ENCODE measurements at places on chromosomes 4 and X. TPM values are rescaled to one million over a fixed set of nuclear protein-coding genes. Genes with fewer than 3 reads are reported as not detected.

DNA sequence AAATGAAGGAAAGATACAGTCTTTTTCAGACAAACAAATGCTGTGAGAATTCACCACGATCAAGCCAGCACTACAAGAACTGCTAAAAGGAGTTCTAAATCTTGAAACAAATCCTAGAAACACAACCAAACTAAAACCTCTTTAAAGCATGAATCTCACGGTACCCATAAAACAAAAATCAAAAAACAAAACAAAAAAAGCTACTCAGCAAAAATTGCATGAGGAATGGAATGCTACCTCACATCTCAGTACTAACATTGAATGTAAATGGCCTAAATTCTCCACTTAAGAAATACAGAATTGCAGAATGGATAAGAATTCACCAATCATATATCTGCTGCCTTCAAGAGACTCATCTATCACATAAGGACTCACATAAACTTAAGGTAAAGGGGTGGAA, 300.1 kb downstream of the NAF1 start:
- H3K27me3 ChIP-seq: no peaks in the 10 kb centered on the region
- no peaks in the 10 kb centered on the region for H3K36me3 ChIP-seq
- H3K4me3 ChIP-seq: no peak overlapping the region

DNA sequence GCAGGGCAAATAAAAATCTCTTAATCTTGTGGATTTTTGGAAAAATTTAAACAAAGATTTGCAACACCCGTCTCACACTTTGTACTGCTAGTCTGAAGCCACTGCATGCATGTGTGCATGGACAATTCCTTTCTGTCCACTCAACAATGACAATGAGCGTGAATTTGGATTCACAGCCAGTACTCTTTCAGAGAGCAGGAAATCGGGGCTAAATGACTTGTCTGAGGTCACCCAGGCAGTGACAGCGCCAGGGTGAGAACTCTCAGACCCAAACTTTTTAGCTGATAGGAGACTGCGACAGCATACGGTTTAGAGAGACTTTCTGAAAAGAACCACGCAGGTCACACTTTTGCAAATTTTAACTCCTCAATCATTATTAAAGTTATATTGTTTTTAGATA, 90.9 kb downstream of the ZNF827 start:
- DNase-seq: no peak
- peaks cover 37% of the 10 kb centered on the region for H3K4me1 ChIP-seq
- H3K27ac ChIP-seq: no peak overlapping the region
- H3K36me3 ChIP-seq: peaks cover 10% of the 10 kb centered on the region
- H3K27me3 ChIP-seq: no peaks in the 10 kb centered on the region

DNA sequence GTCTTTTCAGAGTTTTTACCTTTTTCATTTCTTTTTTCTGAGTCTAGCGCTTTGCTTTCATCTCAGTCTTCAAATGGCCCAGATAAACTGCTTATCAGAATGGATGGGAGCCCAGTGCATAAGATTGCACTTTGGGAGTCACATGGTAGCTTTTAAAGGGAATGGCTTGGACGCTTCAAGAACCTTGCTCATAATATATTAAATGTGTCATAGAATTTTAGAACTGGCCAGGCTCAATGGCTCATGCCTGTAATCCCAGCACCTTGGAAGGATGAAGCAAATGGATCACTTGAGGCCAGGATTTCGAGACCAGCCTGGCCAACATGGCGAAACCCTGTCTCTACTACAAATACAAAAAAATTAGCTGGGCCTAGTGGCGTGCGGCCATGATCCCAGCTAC, 68.4 kb downstream of the HMGB2 start:
- H3K4me1 ChIP-seq: peaks cover 16% of the 10 kb centered on the region
- H3K36me3 ChIP-seq: peaks cover 7% of the 10 kb centered on the region
- no peak for DNase-seq
- no peaks in the 10 kb centered on the region for H3K27me3 ChIP-seq

DNA sequence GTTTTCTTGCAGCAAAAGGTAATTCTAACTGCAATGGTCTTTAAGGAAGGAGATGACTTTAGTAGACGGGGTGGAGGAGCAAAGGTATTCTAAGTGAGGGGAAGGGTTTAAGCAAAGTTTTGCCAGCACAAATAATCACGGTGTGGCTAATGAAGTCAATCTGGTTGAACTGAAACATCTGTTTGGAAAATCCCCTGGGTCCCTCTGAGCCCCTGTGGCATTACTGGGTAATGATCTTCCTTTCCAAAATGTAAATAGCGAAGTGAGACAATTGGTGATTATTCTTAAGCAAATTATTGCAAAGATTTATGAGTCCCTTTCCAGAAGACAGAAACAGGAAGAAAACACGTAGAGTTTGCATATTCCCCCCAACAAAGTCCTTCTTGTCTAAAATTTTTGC, 47.2 kb downstream of the FGFBP1 start:
- no peaks in the 10 kb centered on the region for H3K4me1 ChIP-seq
- H3K27me3 ChIP-seq: no peaks in the 10 kb centered on the region
- no peak overlapping the region for H3K27ac ChIP-seq
- DNase-seq: no peak
- no peak overlapping the region for H3K4me3 ChIP-seq

DNA sequence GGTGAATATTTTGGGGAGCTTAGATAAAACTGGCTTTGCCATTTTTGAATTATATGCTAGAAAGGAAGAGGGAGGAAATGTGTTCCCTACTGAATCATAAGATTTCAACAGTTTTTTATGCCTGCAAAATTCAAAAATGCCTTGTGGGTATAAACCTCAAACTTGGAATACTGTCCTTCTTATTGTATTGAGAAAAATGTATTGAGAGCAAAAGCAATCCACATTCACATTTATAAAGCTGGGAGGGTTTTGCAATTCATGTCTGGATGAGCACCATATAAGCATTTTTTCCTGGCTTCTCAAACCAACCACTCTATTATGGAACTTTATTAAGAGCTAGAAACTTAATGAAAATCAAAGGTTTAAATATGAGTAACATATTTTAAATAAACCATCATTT, 289.8 kb downstream of the PCDH7 start:
- no peak overlapping the region for H3K27ac ChIP-seq
- no peak for DNase-seq
- H3K27me3 ChIP-seq: no peaks in the 10 kb centered on the region
- H3K4me3 ChIP-seq: no peak overlapping the region
- H3K4me1 ChIP-seq: no peaks in the 10 kb centered on the region
- H3K36me3 ChIP-seq: no peaks in the 10 kb centered on the region

- peaks cover 26% of the 10 kb centered on the region for H3K27me3 ChIP-seq
- DNase-seq: no peak
- no peak overlapping the region for H3K27ac ChIP-seq
- H3K4me1 ChIP-seq: peaks cover 20% of the 10 kb centered on the region
These were observed 123.9 kb upstream of the ACSL4 start for GRCh38 chrX:109856974-109857373.

- DNase-seq: no peak
- no peak overlapping the region for H3K4me3 ChIP-seq
- H3K27me3 ChIP-seq: no peaks in the 10 kb centered on the region
- peaks cover 3% of the 10 kb centered on the region for H3K4me1 ChIP-seq
- H3K36me3 ChIP-seq: peaks cover 4% of the 10 kb centered on the region
- H3K27ac ChIP-seq: no peak overlapping the region
These were observed 143.5 kb upstream of the FTHL17 start for GRCh38 chrX:31215277-31215815.

- H3K27ac ChIP-seq: no peak overlapping the region
- H3K4me1 ChIP-seq: no peaks in the 10 kb centered on the region
- H3K27me3 ChIP-seq: no peaks in the 10 kb centered on the region
- H3K36me3 ChIP-seq: no peaks in the 10 kb centered on the region
- DNase-seq: no peak
- no peak overlapping the region for H3K4me3 ChIP-seq
These were observed 1318.5 kb downstream of the STIM2 start for GRCh38 chr4:28179126-28179525.

DNA sequence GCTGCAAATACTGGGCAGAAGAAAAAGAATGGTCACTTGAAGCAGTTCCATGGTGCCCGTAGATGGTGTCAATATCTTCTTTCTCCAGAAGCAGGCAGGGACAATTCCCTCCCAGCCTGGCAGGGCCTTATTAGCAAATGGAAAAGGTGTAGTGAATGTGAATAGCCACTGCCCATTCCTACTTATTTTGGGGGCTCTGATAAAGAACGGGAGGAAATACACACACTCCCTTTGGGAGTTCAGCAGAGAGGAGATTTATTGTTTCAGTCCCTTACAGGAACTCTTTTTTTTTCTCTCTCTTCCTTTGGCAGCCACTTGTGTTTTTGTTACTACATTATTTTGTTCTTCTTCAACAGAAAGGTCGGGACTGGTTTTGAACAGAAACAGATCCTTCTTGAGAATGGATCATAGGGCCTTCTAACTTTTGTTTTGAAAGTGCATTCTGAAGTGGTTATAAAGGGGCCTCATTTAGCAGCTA, at the start of gene EMCN:
TSS of gene EMCN (minus strand) at position 159 of the 478 bp plus-strand sequence. CDS start at position 51, 108 bp downstream.
- H3K4me1 ChIP-seq: peaks cover 21% of the 10 kb centered on the region
- H3K27me3 ChIP-seq: no peaks in the 10 kb centered on the region
- DNase-seq: no peak
- no peak within 1 kb of the TSS for H3K4me3 ChIP-seq

DNA sequence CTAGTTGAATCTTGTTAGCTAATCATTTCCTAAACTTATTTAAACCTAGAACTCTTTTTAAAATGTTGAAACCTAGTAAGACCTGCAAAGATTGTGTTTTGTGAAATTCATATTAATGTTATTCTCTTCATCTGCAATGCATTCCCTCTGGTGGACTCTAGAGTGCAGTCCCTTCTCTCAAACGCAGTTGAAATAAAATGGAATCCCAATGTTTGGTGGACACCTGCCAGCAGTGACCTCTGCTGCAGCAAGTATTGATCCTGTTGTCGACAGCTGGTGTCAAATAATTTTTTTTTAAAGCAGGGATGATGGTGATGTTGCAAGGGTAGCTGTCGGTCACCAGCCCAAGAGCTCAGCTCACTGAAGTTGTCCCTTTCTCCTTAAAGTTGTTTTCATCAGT, 492.0 kb downstream of the ZIC3 start:
- no peak overlapping the region for H3K4me3 ChIP-seq
- H3K36me3 ChIP-seq: no peaks in the 10 kb centered on the region
- H3K27ac ChIP-seq: no peak overlapping the region
- H3K27me3 ChIP-seq: no peaks in the 10 kb centered on the region
- no peaks in the 10 kb centered on the region for H3K4me1 ChIP-seq
- no peak for DNase-seq

DNA sequence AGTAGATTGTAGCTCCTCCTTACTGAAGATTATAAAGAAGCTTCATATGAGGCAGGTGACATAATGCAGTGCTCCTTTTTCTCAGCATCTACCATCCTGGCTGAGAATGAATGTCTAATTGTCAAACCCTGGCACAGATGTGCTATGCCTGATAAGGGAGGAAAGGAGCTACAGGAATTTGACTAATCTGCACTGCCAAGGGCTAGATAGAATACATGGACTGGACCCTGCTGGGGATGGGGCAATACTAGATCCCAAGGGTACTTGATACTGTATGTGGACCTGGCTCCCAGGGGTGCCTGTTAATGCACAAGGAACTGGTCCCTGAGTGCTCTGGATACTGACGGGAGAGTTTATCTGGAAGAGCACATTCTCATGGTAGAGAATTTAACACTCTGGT, 362.2 kb upstream of the EMCN start:
- H3K27ac ChIP-seq: peak overlapping the region; percentile 46
- no peak for DNase-seq
- H3K27me3 ChIP-seq: no peaks in the 10 kb centered on the region
- peaks cover 3% of the 10 kb centered on the region for H3K36me3 ChIP-seq

DNA sequence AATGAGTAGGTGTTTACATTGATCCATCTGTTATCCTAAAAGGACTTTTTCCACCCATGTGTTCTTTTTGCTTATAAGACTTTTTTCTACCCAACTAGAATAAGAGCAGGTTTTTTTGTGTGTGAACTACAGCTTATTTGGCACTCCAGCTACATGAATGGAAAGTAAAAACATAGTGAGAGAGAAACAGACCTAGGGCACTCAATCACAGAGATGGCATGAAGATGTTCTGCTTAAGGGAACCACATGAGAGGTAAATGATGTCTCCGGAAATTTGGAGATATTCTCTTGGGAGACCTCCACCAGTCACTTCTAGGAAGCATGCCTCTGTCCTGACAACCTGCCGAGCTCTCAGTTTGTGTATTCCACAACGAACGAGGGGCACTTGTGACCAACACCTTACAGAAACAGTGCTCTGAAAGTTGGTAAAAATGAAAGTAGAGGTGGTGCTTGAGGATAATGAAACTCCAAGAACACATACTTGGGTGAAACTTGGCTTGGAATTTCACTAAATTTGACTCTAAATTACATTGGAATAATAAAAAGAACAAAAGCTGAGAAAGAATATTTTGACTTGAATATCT, 788.4 kb upstream of the GALNTL6 start:
- DNase-seq: no peak
- H3K27ac ChIP-seq: no peak overlapping the region
- H3K4me3 ChIP-seq: no peak overlapping the region
- H3K36me3 ChIP-seq: no peaks in the 10 kb centered on the region
- peaks cover 7% of the 10 kb centered on the region for H3K4me1 ChIP-seq

GRCh38 chr4:107349266-107349665, 313.2 kb upstream of the DKK2 start:
- no peak for DNase-seq
- no peak overlapping the region for H3K27ac ChIP-seq
- H3K4me1 ChIP-seq: peaks cover 14% of the 10 kb centered on the region
- H3K4me3 ChIP-seq: no peak overlapping the region

GRCh38 chrX:47148946-47149345, 3.9 kb downstream of the RBM10 start:
- H3K4me3 ChIP-seq: no peak overlapping the region
- peaks cover 11% of the 10 kb centered on the region for H3K4me1 ChIP-seq
- DNase-seq: no peak
- peaks cover 2% of the 10 kb centered on the region for H3K27me3 ChIP-seq

DNA sequence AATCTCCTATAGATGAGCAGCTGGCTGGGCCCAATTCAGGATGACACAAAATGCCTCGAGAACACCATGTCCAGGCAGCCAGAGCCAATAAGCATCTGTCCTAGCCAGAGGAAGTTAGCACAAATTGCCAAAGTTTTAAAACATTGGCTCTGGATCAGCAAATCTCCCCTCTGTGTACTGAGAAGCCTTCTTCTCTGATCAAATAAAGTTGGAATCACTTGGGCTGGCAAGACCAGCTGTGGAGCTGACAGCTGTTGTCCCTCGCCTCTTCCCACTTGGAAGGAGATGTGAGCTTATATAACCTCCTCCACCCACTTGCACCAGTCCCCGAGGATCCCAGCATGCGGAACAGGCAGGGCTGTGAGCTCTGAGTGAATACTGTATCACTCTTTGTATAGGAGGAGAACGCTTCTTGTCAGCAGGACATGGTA, 183.9 kb downstream of the OPHN1 start:
- H3K27ac ChIP-seq: no peak overlapping the region
- no peak for DNase-seq
- no peaks in the 10 kb centered on the region for H3K27me3 ChIP-seq
- no peaks in the 10 kb centered on the region for H3K4me1 ChIP-seq

- H3K27ac ChIP-seq: no peak overlapping the region
- no peaks in the 10 kb centered on the region for H3K4me1 ChIP-seq
- no peak for DNase-seq
- no peak overlapping the region for H3K4me3 ChIP-seq
- H3K27me3 ChIP-seq: no peaks in the 10 kb centered on the region
These were observed 30.2 kb downstream of the MAP7D3 start for GRCh38 chrX:136220951-136221350.

SPANXC gene
- not detected for total RNA-seq

MID1 gene
- 47.1 TPM for total RNA-seq

HSPA4L gene
- total RNA-seq: 7.7 TPM

CXCL11 gene
- total RNA-seq: not detected

SASH3 gene
- not detected for total RNA-seq

SEC24D gene
- 21.2 TPM for total RNA-seq

NAT8L gene
- 18.8 TPM for total RNA-seq

USP17L29 gene
- not detected for total RNA-seq

VGLL1 gene
- total RNA-seq: not detected

AKAP14 gene
- total RNA-seq: not detected

LPAR4 gene
- total RNA-seq: 20.1 TPM

ADH1C gene
- not detected for total RNA-seq

Measured in neural crest cell (in vitro differentiated cells).